ENCODE measurements at places on chromosomes 4 and X. TPM values are rescaled to one million over a fixed set of nuclear protein-coding genes. Genes with fewer than 3 reads are reported as not detected.

Gene TMPRSS11D
- polyA plus RNA-seq, result 99.0 TPM

Gene EMCN
- polyA plus RNA-seq, result 3.3 TPM

Gene ATOH1
- polyA plus RNA-seq, result not detected

Gene USP27X
- 0.65 TPM for polyA plus RNA-seq

Gene XAGE2
- polyA plus RNA-seq, result not detected

Gene CORIN
- 0.28 TPM for polyA plus RNA-seq

Gene HPF1
- polyA plus RNA-seq, result 19.2 TPM

Gene GJB1
- 0.04 TPM for polyA plus RNA-seq

Gene RTL9
- polyA plus RNA-seq, result not detected

Gene MAGEA2B
- polyA plus RNA-seq, result not detected

Gene SLC9B1
- 0.08 TPM for polyA plus RNA-seq

Gene CYLC1
- polyA plus RNA-seq, result not detected

Gene RBBP7
- polyA plus RNA-seq, result 87.0 TPM

Gene OTUD4
- 7.8 TPM for polyA plus RNA-seq

Gene ODAPH
- not detected for polyA plus RNA-seq

Gene SSX3
- polyA plus RNA-seq, result not detected

Gene USP17L20
- not detected for polyA plus RNA-seq

Gene NAA11
- not detected for polyA plus RNA-seq

Gene SHISA3
- polyA plus RNA-seq, result 0.22 TPM

Gene ITIH6
- polyA plus RNA-seq, result not detected

Gene ADH1C
- polyA plus RNA-seq, result 2.3 TPM

Gene MAP7D2
- 0.31 TPM for polyA plus RNA-seq

Gene PAGE2B
- polyA plus RNA-seq, result not detected

All from esophagus (tissue), 2 donors.